ENCODE measurements at places on chromosomes 16 and 17.

DNA sequence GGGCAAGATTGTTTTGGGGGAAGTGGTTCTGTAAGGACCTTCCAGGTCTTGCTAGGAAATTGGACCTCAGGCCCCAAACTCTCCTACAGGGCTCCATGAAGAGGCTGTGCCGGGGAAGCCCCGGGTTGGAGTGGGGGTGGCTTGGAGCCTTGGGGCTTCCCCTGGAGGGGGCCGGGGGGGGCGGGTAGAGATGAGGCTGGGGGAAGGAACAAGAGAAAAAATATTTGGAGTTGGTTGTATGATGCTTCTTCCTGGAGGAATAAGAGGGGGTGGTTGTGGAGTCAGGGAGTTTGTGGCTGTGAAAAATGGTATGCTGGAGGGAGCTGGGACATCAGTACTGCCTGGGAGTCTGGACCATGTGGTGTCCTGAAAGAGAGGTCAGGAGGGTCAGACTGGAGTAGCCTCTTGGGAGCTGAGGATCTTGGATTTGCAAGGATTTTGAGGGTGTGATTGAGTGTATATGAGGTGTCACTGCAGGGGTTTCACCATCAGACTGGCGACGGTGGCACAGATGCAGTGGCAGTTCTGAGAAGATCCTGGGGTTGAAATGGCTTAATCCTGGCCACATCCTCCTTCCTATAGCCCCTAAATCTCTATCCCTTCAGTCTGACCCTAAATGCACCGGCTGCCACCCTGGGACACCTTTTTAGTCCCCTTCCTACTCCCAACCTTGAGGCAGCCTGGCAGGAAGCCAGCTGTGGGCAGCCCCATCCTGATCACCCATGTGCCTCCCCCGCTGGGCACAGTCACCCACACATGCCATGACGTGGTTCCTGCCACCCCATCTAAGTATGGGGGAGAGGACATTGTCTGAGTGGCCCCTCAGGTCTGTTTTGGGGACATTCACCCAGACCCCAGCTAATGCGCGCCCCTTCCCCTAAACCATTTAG is 10.9 kb downstream of the RARA start:
- DNase-seq = peak; percentile 50

- DNase-seq = no peak
Observed at GRCh38 chr17:78107976-78108725, 20.4 kb downstream of the TMC6 start.

DNA sequence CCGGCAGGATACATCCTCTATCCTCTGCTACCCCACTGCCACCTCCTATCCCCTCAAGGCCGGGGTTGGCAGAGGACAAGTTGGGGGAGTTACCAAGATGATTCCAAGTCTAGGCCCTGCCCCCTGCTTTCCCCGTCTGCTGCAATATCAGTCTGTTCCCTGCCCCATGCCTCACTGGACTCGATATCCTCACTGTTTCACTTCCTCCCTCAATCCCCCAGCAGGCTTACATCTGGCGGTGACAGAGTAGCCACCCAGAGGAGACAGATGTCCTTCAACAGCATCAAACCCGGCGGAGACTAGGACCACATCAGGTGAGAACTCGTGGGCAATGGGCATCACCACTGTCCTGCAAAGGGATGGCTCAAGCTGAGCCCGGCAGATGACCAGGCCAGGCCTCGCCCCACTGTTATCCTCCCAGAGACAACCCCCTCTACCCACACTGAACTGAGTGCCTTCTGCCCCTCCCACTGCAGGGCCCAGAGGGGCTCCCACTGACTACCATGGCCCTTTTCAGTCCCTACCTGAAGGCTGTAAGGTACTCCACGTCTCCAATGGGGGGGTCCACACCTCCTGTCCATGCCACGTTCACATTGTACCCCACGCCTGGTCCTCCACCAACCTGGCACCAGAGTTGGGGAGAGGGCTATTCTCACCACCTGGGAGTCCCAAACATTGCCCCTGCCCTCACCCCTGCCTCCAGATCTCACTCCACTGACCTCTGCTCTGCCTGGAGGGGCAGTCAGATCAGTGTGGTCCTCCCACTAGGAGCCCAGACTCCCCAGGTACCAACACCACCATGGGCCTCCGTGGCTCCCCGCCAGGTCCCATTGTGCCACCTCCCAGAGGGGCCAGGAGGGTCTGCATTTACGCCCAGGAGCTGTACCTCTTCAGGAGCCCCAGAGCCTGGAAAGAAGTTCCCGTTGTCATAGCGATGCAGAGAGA is 9.6 kb downstream of the G6PC3 start:
- no peak for DNase-seq

- DNase-seq = no peak
Observed at GRCh38 chr17:1571341-1571704, 8.7 kb upstream of the PITPNA start.

DNA sequence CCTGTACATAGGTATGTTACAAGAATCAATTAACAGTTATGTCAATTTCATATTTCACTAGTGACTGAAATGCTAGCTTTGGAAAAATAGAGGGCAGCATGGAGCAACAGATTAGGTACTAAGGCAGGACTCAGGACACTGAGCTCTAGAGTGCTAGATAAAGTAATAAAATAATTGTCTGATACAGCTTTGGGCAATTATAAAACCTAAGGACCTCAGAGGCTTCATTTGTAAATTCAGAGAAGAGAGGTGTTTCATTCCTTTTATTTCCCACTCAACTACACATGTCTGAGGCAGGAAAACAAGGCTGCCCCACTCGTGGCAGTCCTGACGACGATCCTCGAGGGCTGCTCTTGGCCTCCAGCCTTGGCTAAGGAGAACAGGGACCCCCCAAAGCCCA is 81.5 kb downstream of the CA4 start:
- DNase-seq = no peak

GRCh38 chr16:50528820-50529219 is 19.4 kb upstream of the NKD1 start:
- no peak for DNase-seq

- DNase-seq = no peak
Observed at GRCh38 chr17:67076290-67076689, 31.9 kb downstream of the CACNG1 start.

DNA sequence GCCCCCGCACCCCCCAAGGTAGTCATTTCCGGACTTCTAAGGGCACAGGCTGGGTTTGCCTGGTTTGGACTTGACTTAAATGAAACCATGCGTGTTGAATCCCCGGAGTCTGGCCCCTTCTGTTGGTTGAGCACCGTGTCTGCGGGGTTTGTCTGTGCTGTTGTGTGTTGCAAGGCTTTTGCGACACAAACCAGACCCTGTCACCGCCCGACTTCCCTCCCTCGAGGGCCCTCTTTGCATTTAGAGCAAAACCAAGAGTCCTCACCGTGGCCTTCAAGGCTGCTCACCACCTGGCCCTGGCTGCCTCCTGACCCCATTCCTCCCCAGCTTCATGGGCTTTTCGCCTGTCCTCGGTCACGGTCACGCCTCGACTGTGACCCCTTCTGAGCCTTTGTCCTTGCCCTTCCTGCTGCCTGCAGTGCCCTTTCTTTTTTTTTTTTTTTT is 7.4 kb downstream of the CRISPLD2 start:
- no peak for DNase-seq

- DNase-seq = no peak
Observed at GRCh38 chr16:63530974-63531373, 1494.7 kb upstream of the CDH8 start.

DNA sequence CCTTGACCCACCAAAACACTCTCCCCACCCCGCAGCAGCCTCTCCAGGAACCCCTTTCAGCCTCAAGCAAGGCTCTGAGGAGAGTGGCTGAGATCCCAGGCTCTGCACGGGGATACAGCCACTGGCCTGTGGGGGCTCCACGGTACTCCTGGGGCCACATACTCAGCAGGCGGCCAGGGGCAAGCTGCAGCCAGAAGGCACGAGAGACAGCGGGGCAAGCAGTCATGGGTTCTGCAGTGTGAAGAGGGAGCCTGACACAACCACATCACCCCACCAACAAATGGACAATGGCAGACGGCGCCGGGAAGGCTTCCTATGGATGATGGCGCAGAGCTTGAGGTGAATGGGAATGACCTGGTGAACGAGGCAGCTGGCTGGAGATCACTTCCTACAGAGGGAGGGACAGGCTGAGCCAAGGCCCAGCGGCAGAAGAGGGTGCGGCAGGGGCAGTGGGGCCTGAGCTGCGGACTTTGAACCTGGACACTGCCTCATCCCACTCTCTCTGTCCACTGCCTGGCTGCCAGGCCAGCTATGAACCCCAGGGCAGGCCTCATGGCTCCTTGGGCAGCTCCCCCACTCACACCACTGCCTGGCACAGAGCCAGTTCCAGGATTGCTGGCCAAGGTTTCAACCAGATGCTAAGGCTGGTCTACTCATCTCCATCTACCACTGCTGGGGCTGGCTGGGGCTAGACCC is 10.8 kb upstream of the BCAR1 start:
- no peak for DNase-seq

DNA sequence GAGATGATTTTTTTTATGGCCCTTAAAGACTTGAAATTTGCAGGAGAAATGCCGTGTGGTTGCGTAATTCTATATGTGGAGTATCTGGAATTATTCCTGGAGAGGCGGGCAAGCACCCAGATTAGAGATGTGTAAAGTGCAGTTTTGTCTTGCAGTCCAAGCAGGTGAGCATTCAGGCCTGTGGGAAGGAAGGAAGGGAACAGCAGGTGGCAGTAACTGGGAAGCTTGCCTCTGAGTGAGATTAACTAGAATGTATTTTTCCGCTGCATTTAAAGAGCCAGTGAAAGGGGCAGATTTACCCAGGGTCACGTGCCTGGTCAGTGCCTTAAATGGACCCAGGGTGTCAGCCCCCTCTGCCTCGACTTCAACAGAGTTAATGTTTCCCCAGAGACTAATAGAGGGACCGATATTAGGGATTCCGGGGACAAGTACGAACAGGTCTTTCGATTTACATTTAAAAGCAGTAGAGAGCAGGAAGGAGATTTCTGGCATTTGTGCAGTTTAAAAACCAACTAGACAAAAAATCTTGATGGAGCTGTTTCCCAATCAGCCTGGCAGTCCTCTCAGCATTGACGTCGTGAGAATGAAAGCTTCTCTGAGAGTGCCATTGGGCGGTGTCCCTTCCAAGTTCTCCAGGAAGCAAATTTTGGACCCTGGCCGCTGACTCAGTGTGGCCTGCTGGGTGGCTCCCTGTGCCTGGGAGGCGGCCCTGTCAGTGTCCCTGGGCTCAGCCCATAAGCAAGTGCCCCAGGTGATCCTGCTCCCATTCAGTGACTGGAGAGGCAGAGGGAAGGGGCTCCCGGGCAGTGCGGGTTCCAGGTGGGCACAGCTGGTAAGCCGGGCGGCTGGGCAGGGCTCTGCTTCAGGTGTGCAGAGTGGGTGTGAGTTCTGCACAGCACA is 38.2 kb downstream of the KSR1 start:
- no peak for DNase-seq

DNA sequence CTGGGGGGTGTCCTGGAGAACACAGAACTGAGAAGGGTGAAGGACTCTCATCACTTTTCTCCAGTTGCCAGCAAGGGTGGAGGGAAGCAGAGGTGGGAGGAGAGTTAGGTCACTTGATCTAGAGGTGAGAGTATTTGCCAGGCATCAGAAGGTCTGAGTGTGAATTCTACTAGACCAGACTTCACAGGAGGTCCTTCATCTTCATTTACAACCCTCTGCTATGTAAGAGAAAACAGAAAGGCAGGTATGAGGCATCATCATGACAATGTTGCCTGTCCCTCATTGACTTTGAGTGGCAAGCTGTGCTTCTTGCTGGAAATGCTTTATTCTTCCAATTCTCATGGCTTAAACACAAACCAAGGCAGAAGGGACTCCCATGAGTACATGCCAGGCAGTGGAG is 45.9 kb upstream of the B4GALNT2 start:
- DNase-seq = no peak

All from stimulated activated CD8-positive, alpha-beta memory T cell treated with anti-CD3 and anti-CD28 coated beads, Interleukin-4, amount 100 ng/mL, for 24 hours (primary cell).